ENCODE measurements at places on chromosomes 6 and 20.

DNA sequence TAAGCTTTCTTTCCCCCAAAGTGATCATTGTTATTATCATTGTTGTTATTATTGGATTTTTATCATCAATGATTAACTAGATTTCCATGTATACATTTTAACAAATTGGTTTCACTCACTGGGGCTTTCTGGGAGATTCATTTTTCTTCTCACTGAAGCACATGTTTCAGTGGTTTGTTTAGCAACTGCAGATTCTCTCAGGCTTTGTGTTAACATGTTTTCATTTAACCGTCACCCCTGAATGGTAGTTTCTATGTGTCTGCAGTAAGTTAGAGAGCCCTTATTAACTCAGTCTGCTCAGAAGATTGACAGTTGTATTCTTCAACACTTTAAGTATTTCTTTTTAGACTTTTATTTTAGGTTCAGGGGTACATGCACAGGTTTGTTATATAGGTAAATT is 12.4 kb downstream of the ZKSCAN4 start:
- DNase-seq = no peak

- DNase-seq = no peak
Measured at GRCh38 chr6:3022765-3023662, 23.3 kb downstream of the NQO2 start.

DNA sequence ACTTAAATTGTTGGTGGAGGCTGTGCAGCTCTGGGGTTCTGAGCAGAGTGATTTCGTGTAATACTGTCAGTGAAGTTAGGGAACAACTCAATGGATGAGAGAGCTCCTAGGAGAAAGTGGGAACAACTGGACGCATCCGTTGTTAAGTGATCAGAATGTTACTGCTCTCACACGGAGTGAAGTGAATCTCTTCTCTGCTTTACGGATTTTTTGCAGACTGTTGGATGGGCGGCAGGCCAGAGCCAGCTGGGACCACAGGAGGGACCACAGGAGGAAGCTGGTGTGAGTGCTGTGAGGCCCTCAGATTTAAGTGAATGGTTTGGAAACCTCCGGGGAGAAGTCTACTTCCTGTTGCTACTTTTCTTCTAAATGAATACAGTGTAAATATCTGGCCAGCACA is 23.7 kb upstream of the PPP1R14C start:
- no peak for DNase-seq

DNA sequence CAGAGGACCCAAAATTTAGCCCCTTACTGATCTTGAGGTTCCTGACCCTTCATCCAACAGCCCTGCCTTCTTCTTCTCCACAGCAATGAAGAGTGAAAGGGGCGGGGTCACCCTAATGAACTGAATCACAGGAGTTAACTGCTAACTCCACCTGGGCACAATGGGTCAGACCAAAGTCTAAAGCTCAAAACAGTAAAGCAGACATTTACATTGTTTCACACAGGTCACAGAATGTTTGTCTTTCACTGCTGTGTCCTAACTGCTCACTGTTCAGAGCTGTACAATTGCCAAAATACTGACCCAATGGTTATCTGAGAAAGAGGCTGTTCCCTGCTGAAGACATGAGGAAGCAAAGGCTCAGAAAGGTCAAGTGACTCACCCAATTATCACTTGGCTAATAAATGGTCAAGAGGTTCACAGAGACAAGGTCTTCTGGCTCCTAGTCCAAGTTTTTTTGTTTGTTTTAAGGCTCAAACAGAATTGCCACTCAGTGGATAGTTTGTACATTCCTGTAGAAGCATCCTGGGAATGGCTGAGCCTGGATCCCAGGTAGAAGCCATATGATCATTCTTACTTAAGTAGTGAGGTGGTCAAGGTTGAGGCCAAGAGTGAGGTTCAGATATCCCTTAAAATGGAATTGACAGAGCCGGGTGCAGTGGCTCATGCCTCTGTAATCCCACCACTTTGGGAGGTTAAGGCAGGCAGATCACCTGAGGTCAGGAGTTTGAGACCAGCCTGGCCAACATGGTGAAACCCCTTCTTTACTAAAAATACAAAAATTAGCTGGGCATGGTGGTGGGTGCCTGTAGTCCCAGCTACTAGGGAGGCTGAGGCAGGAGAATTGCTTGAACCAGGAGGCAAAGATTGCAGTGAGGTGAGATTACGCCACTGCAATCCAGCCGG is 35.1 kb upstream of the FAM83C start:
- no peak for DNase-seq

GRCh38 chr6:9481292-9482029 is 933.4 kb downstream of the TFAP2A start:
- DNase-seq = no peak

- DNase-seq = no peak
Measured at GRCh38 chr6:99458319-99458718, 33.2 kb upstream of the PNISR start.

GRCh38 chr20:17315407-17316231 is 88.8 kb downstream of the PCSK2 start:
- no peak for DNase-seq

GRCh38 chr6:17021539-17021889 is 80.3 kb upstream of the STMND1 start:
- no peak for DNase-seq

- DNase-seq = no peak
Measured at GRCh38 chr6:61592238-61592637, 693.8 kb downstream of the KHDRBS2 start.

DNA sequence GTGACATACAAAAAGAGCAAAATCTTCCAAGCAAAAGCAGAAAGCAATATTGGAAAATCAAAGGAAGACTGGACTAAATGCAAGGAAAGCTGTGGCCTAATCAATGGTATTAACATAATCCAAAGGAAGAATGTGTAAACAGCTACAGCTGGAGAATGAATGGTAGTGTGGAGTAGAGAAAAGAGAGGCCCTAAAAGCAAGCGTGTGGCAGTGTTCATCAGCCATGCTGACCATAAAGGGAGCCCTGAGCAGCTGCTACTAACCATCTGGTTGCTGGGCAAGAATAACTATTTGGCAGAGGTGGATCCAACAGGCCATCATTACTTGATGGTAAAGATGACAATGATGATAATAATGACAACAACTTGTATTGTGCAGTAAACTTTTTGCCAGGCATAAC is 148.5 kb upstream of the BEND6 start:
- DNase-seq = no peak

- DNase-seq = peak; percentile 28
Measured at GRCh38 chr6:45922728-45923351, 92.8 kb downstream of the CLIC5 start.

GRCh38 chr20:52941808-52942207 is 30.4 kb upstream of the TSHZ2 start:
- DNase-seq = no peak

GRCh38 chr20:60974022-60974421 is 278.0 kb upstream of the CDH4 start:
- no peak for DNase-seq

DNA sequence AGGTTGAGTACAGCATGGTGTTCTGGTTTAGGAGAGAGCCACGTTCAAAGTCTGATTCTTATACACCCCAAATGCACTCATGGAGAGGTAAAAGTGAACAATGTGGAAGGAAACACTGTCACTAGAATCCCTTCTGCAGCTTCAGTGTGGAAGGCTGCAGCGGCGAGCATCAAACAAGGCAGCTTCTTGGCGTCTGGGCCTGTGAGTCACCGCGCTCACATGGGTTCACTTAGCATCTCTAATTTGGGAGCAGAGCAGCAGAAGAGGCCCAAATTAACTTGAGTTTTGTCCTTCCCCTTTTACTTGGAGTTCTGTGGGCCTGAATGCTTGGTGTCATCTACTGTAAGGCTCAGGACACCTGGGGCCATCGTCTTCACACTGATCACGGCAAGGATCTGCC is 10.9 kb upstream of the E2F1 start:
- no peak for DNase-seq

DNA sequence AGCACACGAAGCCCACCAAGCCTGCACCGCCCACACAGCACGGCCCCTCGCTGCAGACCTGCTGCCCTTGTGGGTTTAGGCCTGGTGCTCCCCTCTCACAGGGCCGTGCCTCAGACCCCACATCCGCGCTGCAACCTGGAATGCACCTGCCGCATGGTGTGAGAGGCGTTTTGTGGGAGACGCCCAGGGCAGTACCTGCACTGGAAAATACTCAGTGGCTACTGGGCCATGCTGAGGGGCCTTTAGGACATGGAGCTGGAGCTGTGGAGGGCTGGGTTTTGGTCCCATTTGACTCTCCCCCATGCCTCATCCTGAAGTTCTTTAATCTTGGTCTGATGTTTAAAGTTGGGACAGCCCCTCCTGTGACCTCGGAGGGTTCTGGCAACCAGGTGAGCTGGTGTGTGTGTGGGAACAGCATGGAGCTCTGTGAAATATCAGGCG is 116.3 kb downstream of the ERMARD start:
- no peak for DNase-seq

- DNase-seq = no peak
Measured at GRCh38 chr20:45339084-45339483, 9.1 kb downstream of the SDC4 start.

DNA sequence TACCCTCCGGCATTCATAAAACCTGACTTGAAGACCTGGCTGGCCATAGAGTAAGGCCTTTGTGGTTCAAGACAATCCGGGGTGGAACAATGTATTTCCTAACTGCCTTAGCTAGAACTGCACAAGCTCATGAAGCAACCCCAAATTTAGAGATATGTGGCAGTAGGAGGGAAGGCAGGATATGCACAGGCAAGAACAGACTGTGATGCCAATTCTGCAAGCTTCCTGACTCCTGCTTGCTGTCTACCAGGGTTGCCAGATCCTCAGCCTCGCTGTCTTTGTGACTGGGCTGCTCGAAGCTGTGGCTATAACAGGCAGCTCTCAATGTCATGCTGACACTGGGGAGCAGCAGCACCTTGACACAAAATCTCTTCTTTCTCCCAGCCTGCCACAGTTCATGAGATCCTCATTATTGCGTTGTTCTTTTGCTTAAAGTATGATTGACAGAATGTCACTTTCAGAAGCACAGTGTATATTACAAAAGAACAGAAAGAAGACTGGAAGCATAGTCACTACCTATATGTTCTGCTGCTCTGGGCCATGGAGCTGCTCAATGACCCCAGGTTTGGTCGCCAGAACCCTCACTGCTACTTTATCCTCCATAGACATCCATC is 18.3 kb upstream of the SHLD1 start:
- no peak for DNase-seq

GRCh38 chr20:45309075-45309474 is 976 bp upstream of the MATN4 start:
- no peak for DNase-seq

DNA sequence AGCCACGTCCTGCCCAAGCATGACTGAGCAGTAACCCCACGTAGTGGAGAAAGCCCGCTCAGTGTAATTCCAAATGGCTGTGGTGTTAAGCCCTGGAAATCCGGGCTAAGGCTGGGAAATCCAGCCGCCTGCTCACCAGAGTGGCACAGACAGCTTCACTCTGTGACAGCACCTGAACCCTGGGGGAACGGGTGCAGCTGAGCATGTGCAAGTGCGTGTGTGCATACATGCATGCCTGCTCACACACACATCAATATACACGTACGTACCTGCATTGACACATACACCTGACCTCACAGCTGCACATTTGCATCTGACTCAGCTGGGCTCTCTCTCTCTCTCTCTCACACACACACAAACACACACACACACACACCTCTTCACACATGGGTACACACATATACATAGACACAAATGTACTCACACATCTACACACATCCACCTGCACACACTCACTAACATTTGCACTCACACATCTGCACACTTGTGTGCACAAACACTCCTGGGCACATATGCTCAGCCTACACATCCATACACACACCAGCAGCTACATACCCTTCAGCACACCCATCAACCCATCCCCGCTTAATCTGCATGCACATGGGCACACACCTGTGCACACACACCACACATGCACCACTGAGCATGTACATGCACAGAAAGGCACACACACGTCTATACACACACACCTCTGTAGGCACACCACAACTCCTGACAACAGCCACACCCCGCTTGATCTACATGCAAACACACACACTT is 114.1 kb downstream of the GRM4 start:
- DNase-seq = no peak

Measured in activated T-helper 1 cell treated with anti-CD3 and anti-CD28 coated beads, Interleukin-2, amount 50 U/mL, for 16 hours (primary cell).